K562 (cell line): ENCODE measurements at places on chromosomes 1 and 21. TPM values are rescaled to one million over a fixed set of nuclear protein-coding genes. Genes with fewer than 3 reads are reported as not detected.

The SLAMF9 gene
- not detected in 2 replicates for total RNA-seq

The SPATA1 gene
- total RNA-seq: 2.2 and 2.3 TPM in 2 replicates

DNA sequence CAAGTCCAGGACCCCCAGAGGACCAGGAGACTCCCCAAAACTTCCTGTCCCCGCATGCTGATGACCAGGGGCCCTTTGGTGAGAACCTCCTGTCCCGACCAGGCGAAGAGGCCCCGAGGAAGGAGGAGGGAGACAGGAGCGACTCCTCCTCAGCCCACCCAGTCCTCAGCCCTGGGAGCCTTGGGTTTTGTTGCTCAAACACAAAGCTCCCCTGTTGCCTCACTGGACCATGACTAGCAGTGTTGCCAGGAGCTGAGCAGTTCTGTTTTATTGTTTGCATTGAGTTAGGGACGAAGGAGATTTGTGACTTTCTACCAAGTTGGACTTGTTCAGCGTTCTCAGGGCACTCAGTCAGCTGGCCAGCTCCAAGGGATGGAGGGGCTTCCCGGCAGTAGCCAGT, 10.0 kb downstream of the UMODL1 start:
- H3K27me3 ChIP-seq: peaks cover 61% of the 10 kb centered on the region
- H3K4me3 ChIP-seq: no peak overlapping the region
- H3K27ac ChIP-seq: no peak overlapping the region
- no peaks in the 10 kb centered on the region for H3K36me3 ChIP-seq

DNA sequence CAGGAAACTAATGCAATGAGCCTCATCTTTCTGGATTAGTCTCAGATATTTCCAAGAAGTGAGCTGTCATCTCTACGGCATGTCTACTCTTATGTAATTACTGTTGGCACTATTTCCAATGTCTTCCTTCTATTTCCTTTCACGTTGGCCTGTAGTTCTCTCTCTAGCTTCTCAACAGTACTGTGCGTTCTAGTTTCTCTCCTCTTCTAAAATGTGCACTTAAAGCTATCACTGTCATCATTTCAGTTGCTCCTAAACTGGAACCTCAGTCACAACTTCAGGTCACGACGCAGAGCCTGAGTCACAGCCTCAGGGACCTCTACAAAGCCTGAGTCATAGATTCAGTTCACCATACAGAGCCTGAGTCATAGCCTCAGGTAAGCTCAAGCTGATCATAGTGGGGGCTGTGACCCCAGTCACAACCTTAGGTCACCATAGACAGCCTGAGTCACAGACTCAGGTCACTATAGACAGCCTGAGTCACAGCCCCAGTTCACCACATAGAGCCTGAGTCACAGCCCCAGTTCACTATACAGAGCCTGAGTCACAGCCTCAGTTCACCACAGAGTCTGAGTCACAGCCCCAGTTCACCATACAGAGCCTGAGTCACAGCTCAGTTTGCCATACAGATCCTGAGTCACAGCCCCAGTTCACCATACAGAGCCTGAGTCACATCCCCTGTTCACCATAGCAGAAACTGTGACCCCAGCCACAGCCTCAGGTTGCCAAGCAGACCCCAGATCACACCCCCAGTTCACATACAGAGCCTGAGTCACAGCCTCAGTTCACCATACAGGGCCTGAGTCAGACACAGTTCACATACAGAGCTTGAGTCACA, 13.0 kb downstream of the WNT9A start:
- H3K4me3 ChIP-seq: no peak overlapping the region
- peak; percentile 28 for DNase-seq
- H3K36me3 ChIP-seq: no peaks in the 10 kb centered on the region
- peaks cover 55% of the 10 kb centered on the region; the same call in 2 of the 3 replicates for H3K27me3 ChIP-seq
- H3K4me1 ChIP-seq: peaks cover 17% of the 10 kb centered on the region

DNA sequence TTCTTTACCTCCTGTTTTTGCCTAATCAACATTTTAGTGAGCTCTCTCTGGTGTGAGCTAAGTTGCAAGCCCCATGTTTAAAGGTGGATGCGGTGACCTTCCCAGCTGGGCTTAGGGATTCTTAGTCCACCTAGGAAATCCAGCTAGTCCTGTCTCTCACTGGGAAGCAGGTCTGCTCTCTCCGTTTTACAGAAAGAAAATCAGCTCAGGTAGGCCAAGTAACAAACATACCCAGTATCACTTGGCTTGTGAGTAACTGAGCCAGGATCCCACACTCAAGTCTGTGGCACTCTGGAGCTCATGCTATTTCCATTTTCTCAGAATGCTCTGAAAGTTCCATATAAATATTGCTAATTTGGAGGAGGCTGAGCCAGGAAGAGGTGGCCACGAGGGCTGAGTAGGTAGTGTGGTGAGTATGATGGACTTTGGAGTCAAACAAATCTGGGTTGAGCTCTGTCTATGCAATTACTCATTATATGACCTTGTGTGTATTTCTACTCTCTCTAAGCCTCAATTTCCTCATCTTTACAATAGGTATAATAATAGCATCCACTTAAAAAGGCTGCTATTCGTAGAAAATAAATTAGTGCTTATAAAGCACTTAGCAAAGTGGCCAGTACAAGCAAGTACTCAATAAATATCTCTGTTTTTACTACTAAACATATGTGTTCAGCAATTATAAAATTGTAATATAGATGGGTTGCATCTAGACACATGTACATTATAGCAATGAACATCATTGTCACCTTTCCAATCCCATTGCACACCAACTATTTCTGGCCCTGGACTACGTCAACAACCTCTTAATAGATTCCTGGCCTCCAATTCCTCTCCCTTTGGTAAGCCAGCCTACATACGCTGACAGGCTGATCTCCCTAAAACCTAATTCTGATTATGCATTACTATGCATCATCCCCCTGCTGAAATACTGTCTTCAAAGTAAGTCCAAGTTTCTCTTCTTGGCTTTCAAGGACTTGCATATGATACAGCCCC, 32.7 kb upstream of the DHCR24 start:
- H3K27me3 ChIP-seq: peaks cover 25% of the 10 kb centered on the region
- no peaks in the 10 kb centered on the region for H3K36me3 ChIP-seq
- no peak for DNase-seq

DNA sequence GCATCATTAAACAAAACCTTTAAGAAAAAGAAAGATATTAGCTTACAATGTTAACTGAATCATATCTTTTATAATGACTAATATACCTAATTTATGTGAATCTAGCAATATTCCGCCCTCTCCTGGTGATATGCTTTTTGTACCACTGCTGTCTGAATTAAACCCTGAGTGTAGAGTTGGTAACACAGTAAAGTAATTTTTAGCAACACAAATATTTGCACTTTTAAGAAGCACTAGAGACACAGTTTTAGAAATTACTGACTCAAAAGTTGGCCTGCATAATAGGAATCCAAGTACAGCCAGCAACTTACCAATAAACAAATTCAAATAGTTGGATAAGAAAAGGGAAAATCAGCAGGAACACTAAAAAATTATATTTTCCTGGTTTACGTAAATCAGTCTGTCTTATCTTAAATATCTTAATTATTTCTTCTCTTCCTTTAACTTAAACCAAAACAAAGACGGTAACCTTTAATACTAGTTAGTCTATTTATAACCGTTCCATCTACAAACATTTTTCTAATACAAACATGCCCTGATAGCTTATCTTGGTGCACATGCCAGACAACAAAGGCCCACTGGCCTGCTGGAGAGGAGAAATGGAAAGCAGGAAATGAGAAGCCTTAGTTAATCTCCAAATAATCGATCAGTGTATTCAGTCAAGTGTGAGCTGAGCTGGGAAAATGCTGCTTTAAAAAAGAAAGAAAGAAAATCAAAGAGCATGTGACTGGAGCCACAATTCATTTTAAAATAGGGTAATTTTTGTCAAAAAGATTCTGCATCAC, 246.0 kb downstream of the RERE start:
- peak overlapping the region; percentile 10; the same call in 1 of the 3 replicates for H3K27ac ChIP-seq
- H3K36me3 ChIP-seq: no peaks in the 10 kb centered on the region
- H3K4me3 ChIP-seq: no peak overlapping the region
- no peaks in the 10 kb centered on the region for H3K27me3 ChIP-seq
- no peak for DNase-seq

- H3K4me1 ChIP-seq: no peaks in the 10 kb centered on the region
- DNase-seq: no peak
- H3K36me3 ChIP-seq: no peaks in the 10 kb centered on the region
- no peak overlapping the region for H3K4me3 ChIP-seq
- H3K27ac ChIP-seq: no peak overlapping the region
Measured at GRCh38 chr1:59113876-59114457, 182.9 kb upstream of the FGGY start.

DNA sequence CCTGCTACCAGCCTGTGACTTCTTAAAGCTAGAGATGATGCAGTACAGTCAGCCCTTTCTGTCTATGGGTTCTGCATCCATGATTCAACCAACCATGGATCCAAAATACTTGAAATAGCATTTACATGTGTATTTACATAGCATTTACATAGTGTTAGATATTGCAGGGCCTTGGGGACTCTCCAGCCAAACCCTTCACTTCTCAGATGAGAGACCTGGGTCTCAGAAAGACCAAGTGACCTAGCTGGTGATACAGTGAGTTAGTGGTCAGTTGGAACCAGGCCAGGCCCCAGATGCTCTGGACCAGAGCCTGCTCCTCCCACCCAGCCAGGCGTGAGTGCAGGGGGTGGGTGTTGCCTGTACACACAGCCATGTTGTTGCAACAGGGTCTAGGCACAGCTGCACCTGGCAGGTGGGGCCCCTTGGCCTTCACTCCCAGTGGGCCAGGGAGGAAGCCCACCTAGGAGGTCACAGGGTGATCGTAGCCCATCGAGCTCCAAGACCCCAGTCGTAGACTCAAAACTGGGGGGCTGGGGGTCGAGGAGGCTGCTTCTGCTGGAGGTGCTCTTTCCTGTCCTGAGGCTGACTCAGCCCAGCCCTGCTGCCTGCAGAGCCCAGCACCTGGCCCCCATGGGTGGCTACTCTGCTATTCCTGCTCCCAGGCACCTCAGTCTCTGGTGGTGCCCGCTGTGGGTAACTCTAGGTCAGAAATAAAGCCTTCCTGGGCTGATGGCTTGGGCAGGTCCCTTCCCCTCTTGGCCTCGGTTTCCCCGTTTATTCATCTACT, 7.7 kb downstream of the TMEM61 start:
- H3K4me1 ChIP-seq: peaks cover 12% of the 10 kb centered on the region
- H3K27ac ChIP-seq: no peak overlapping the region
- no peak for DNase-seq
- no peaks in the 10 kb centered on the region for H3K36me3 ChIP-seq

The ASPM gene
- 56.2 and 57.1 TPM in 2 replicates for total RNA-seq

GRCh38 chr1:224082146-224082545, 31.8 kb upstream of the FBXO28 start:
- no peak for DNase-seq
- no peaks in the 10 kb centered on the region for H3K36me3 ChIP-seq
- no peak overlapping the region for H3K4me3 ChIP-seq
- no peak overlapping the region for H3K27ac ChIP-seq
- H3K4me1 ChIP-seq: peaks cover 5% of the 10 kb centered on the region; the same call in 1 of the 2 replicates
